ENCODE measurements at places on chromosomes 6 and 20.

DNA sequence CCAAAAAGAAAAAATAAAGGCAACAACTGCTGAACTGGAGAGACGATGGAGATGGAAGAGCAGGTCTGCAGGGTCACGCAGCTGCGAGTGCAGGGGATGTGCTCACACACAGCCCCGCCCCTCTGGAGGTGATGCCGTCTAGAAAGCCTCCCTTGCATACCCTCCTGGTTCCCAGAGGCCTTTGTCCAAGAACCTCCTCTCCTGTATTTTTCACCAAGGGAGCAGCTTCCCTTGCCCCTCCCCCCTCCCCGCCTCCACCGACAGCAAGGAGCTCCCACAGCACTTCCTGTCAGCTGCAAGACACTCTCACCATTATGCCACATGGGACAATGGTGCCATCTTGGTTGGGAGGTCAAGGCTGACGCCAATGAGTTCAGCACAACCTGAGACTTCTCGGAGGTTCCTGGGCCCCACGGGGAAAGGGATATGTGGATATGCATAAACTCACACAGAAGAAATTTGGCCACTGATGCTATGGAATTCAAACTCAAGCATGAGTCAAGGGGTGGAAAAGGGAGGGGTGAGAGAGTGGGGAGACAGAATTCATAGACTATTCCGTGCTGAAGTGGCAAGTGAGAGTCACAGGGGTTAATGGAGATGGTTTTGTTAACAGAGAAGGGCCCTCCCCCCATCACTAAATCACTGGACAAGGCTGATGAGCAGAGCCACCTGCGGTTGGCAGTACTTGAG lies 132.9 kb downstream of the SCML4 start:
- DNase-seq = no peak

- DNase-seq = no peak
Observed at GRCh38 chr6:79538106-79538971, 1.1 kb upstream of the LCA5 start.

DNA sequence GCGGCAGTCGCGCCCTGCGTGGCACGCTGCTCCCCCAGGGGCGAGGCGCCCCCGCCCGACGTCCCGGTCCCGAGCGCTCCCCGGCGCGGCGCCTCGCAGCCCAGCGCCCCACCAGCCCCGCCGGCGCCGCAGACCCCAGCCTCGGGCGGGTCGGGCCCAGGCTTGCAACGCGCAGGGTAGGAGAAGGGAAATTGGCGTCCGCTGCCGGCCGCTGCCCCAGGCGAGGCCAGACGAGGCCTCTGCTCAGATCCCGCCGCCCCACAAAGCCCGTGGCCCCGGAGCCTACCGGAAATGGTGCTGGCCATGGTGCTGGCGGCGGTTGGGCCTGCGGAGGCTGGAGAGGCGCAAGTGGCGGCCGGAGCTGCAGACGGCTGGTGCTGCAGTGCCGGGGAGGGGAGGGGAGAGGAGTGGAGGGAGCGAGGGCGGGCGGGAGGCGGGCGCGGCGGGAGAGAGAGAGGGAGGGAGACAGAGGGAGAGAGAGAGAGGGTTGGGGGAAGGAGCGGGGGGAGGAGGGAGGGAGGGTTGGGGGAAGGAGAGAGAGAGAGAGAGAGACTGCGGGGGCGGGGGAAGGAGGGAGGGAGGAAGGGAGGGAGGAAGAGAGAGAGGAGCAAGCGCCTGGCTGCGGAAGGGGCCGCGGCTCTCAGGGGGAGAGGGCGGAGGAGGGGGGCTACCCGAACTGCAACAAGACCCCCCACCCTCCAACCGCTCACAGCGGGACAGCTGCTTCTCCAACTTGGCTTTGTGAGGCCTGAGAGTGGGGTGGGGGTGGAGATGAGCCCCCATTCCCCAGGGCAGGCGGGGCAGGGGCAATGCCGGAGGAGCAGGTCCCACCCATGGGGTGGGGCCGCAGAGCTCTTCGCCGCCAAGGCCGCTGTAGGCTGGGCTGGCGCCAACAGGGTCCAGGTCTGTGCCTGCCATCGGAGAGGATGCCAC lies at the start of gene STMN3:
STMN3 (minus strand) TSS at position 384 of the 933 bp plus-strand sequence; CDS start at position 305, 79 bp downstream.
- peak; percentile 66 for DNase-seq

GRCh38 chr20:15923030-15923776 lies 650.0 kb downstream of the KIF16B start:
- DNase-seq = no peak

DNA sequence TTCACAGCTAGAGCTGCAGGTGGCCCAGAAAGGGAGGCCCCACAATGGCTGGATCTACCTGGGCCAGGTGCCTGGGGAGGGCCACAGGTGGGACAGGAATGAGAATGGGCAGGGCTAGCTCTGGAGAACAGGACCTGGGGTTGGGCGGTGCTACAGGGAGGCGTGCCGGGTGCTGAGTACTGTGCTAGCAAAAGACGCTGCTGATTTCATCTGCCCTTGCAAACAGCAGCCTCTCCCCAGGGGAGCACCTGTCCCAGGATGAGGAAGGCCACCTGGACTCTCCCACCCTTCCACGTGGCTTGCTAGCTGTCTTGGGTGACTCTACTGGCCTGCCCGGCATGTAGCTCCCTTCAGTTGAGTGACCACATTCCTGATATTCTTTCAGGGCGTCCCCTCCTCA lies 6.6 kb upstream of the YTHDF1 start:
- DNase-seq = no peak

- no peak for DNase-seq
Observed at GRCh38 chr20:61422636-61423425, 170.8 kb downstream of the CDH4 start.

DNA sequence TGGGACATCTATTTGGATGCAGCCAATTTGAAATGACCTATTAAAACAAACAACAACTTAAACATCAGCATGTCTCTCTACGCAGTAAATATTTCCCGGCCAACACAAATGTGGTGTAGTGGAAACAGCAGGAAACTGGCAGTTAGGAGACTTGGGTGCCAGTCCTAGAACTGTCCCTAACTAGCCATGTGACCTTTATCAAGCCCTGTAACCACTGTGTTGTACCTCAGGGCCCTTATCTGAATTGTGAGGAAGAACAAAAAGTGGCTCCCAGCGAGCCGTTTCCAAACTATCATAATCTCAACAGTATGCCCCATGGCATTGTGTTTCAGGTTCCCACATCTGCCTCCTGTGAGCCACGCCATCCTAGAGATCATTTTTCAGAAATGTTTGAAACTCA lies 124.5 kb downstream of the IMPG1 start:
- DNase-seq = no peak

- DNase-seq = no peak
Observed at GRCh38 chr6:144714021-144714712, 429.0 kb downstream of the UTRN start.

GRCh38 chr20:3282271-3283221 lies 43.6 kb upstream of the SLC4A11 start:
- DNase-seq = no peak

DNA sequence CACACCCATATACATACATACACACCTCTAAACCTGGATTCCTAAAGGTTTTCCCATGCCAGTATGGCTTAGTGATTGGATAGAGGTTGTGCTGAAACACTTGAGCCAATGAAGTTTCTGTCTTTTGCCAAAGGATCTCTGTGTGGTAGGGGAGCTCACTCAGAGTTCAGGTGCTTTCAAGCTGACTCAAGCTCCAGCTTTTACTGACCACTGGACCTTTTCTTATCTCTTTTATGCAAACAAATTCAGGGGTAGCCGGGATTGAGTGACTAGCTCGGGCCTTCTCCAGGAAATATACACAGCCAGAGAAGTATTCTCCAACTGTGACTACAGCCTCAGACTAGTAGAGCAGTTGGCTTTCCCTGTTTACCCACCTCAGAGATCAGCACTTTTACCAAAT lies 21.5 kb upstream of the DSE start:
- DNase-seq = no peak

DNA sequence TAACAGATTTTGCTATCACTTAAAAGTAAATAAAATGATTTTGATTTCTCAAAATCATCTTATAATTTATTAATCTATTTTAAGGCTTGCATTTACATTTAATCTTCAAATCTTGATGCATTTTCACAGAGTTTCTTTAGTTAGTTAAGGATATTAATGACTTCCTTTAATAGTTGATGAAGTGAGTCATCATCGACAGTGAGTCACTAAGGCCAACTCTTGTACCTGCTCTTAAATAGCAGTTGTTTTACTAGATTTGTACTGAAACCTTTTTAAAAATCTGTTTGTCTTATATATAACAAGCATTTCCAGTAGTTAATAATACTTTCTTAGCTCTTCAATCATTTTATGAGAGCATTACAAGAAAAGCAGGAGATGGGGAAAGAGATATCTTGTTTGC lies 191.7 kb downstream of the ESR1 start:
- DNase-seq = no peak

- DNase-seq = no peak
Observed at GRCh38 chr6:166258854-166259276, 49.3 kb downstream of the PRR18 start.

Measured in left renal cortex interstitium (tissue), 4 donors.